Large intestine (tissue), 12 donors: ENCODE measurements at places on chromosomes 16 and 17. TPM values are rescaled to one million over a fixed set of nuclear protein-coding genes. Genes with fewer than 3 reads are reported as not detected.

Gene TAT
- 0.22 TPM for polyA plus RNA-seq

- no peak for DNase-seq
Measured at GRCh38 chr16:71493213-71493612, 4.1 kb upstream of the ZNF19 start.

GRCh38 chr16:72111657-72112451 is 18.2 kb downstream of the DHX38 start:
- DNase-seq = peak; percentile 70

GRCh38 chr17:78294776-78295175 is 63.3 kb downstream of the TMEM235 start:
- no peak for DNase-seq
